BE2C (cell line): ENCODE measurements at places on chromosomes 12 and 14.
A peak's percentile ranks its signal among the peaks of the same experiment; 100 is the strongest.

DNA sequence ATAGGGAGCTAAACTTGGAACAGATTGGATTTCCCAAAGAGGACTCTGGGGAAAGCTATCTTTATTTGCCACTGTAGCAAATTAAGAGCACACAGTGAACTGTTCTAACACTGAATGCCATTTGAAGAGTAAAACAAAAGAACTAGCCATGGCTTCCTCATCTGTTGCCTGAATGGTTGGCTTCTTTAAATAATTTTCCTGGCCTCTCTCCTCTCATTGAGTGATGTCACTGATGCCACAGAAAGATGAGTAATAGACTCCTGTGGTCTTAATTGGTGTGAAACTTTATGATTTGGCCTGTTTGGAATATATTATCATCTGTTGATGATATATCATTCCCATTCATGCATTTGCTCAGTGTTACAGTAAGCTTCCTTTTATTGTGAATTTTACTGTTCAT, 42.5 kb downstream of the WDR20 start:
- no peak for DNase-seq

DNA sequence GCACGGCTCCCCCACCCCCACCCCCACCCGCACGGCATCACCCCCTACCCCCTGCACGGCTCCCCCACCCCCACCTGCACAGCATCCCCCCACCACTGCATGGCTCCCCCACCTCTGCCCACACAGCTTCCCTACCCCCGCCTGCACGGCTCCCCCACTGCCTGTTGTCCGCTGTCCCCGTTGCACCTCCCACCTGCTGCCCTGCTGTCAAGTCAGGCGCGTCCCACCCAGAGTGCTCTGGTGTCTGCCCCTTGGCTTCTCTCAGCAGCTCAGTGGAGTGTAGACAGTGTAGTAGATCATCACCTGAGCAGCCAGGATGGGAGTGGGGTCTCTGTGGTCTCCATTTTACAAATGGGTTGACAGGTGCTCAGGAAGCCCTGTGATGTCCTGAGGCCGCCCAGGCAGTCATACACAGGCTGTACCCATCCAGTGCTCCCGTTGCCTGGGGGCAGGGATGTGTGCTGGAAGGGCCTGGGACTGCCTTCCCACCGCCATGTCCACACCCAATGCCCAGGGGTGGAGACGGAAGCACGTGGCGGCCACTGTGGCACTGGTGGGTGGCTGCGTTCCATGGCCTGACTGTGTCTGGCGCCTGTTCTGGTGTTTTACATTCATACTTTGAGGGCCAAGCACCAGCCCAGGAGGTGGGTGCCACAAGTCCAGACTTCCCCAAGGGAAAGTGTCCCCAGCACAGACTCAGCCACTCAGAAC, 32.5 kb downstream of the PACS2 start:
- DNase-seq, result peak; percentile 14

GRCh38 chr14:64990939-64991338, 4.2 kb downstream of the FNTB start:
- DNase-seq, result no peak

DNA sequence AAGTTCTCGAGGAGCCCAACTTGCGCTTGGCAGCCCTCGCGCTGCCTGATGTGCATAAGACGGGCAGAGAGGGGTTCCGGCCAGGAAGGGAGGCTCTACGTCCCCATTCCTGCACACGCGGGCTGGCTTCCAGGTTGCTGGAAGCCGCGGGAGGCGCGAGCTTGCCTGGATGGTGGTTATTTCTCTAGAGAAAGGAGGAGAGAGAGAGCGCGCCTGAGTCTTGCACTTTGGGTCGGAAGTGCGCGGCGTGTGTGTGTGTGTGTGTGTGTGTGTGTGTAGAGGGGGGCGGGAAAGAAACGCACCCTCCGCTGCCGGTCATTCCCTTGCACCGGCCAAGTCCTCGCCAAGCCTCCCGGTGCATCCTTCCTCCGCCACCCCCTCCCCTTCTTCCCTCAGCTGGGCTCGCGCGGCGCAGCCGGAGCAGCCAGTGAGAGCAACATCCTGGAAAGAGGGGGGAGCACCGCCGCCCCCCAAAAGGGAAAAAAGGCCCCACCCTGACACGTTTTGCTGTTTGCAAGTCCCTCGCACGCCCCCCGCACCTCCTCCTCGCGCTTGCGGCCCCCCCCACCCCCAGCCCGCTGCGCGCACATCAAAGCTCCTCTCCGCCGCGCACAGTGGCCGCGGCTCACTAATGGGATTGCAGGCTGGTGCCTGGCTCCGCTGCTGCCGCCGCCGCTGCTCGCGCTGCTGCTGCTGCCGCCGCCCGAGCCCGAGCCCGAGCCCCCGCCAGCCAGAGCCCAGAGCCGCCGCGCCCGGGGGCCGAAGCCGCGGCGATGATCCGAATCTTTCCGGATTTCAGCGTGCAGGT, 4.4 kb upstream of the NPAS3 start:
- peak; percentile 48 for DNase-seq

DNA sequence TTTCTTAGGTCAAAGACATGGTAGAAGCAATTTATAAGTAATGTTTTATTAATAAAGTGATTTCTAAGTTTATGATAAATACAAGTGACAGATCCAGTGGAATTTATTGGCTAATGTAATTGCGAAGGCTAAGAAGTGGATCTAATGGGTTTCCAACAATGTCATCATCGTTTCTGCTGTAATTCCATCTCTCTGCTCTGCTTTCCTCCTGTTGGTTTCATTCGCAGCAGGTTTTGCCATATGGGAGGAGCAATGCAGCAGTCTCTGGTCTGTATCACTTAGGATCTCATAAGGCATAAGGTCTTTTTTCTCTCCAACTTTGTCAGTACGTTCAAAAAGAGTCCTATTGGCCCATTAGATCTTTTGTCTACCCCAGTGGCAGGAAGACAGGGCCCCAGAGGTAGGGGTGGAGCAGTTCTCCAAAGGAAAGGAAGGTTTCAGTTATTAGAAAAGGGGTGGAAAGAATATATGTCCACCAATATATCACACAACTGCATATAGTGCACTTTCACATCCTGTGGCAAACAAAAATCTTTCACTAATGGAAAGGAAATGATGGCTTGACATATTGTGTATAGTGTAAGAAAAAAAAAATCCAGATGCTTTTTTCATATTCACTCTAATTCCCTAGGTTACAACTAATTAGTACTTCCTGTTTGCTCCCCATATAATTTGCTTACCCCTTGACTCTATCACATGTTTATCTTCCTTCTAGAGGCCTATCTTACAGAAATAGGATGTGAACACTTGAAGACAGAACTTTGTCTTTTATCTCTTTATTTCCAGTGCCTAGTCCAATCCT, 451.3 kb downstream of the ZFP36L1 start:
- DNase-seq, result no peak

DNA sequence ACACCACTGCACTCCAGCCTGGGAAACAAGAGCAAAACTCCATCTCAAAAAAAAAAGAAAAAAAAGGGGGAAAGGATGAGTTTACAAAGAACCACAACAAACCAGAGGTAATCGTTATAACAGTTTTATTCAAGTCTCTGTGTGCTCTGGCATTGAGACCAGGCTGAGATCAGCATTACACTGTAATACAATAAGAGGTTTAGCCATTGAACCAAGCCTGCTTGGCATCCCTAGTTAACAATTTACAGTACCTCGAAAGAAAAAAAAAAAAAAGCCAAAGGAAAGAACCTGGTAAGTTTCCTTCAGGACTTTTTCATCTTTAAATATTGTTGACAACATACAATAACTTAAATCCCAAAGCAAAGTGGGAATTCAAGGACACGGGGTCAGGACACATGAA, 80.7 kb downstream of the TTC9 start:
- DNase-seq, result no peak

DNA sequence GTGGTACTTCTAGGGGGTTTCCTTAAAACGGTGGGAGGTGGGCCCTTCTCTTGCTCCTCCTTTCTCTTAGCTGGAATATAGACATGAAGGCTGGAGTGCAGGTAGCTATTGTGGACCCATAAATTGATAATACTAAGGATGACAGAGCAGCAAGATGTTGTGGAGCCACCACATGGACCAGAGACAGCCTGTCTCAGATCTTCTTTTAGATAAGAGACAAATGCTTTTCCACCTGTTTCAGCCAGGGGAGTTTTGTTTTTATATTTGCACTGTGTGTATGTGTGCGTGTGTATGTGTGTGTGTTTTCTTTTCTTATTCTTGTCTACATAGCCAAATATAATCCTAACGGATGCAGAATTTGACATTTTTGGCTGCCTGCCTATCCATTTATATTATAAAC, 62.9 kb upstream of the HIF1A start:
- no peak for DNase-seq

DNA sequence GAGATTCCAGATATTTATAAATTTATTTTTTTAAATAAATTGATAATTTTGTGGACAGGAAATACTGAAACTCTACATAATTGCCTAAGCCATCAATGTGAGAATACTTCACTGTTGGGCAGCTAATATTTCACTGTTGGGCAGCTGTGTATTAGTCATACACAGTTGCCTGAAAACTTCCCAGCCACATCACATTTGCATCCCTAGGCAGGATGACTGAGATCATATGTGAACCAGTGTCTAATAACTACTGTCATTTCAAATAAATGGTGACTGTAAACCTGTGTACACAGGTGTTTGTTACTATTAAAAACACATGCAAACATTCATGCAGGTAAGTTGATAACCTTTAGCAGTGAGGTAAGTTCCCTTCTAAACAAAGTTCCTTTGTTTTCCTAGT, 43.9 kb downstream of the TMTC3 start:
- no peak for DNase-seq

DNA sequence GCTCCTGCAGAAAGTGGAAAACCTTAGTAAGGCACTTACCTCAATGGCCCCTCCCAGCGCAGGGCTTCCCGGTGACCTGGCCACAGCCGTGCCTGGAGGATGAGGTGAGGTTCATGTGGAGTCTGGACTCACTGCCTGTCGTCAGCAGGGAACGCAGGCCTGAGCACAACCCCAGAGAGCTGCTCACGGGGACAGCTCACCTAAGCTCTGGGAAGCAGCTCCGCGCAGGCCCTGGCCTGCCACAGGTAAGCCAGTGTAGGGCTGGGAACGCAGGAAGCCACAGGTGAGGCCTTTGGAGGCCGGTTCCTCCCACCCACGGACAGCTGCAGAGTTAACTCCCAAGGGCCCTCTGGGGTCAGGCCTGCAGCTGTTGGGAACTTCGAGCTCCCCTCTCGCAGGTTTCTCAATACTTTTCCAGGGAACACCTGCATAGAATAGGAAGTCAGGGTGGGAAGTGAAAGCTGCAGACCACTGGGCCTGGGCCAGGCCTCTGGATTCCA, 32.7 kb downstream of the ANAPC7 start:
- no peak for DNase-seq

- DNase-seq, result no peak
Observed at GRCh38 chr12:52587563-52587962, 13.7 kb downstream of the KRT72 start.

DNA sequence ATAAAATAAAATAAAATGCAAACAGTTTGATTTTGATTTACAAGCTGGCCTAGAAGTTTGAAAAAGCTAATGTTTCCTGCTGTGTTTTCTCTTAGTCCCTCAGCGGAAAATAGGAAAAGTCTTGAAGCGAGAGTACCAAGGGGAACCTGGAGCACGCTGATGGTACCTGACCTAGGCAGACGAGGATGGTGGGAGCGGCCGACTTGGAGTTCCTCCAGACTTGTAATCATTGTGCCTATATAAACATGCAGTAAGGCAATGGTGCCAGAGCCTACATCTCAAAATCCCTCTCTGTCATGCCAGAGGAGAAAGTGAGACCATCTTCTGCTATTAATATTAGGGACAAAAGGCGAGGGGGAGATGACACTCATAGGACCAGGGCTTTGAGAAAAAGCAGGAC, 371.7 kb downstream of the TMEM132D start:
- DNase-seq, result no peak

DNA sequence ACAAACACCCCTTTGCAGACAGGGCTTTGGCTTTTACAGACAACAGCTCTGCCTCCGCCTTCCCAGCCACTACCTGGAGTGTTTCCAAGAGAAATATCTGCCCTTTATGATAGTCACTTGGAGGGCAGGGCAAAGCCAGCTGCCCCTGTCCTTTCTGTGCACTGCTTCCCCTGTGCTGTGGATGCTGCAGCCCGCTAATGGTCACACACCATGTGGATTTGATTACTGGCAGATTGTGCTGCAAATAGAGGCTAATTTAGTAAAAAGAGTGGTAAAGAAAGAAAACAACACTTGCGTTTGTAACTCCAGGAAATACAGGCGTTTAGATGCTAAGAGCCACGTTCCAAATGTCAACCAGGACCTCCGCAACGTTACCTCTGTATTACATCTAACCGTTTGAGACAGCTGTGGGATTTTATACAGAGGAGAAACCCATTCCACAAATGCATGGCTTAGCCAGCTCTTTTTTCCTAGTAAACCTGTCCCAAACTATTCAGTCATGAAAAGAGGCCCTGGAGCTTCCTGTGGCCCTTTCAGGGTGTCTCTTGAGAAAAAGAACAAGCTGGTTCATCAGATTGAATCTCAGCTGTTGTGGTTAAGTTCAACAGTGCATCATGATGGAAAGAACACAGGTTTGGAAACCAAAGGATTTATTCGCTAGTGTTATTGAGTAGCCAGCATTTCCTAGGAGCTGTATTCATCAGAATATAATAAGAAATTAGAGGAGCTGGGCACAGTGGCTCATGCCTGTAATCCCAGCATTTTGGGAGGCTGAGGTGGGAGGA, 30.1 kb upstream of the PWP1 start:
- DNase-seq, result peak; percentile 55

- DNase-seq, result no peak
Observed at GRCh38 chr12:94169966-94170689, 21.8 kb downstream of the PLXNC1 start.

DNA sequence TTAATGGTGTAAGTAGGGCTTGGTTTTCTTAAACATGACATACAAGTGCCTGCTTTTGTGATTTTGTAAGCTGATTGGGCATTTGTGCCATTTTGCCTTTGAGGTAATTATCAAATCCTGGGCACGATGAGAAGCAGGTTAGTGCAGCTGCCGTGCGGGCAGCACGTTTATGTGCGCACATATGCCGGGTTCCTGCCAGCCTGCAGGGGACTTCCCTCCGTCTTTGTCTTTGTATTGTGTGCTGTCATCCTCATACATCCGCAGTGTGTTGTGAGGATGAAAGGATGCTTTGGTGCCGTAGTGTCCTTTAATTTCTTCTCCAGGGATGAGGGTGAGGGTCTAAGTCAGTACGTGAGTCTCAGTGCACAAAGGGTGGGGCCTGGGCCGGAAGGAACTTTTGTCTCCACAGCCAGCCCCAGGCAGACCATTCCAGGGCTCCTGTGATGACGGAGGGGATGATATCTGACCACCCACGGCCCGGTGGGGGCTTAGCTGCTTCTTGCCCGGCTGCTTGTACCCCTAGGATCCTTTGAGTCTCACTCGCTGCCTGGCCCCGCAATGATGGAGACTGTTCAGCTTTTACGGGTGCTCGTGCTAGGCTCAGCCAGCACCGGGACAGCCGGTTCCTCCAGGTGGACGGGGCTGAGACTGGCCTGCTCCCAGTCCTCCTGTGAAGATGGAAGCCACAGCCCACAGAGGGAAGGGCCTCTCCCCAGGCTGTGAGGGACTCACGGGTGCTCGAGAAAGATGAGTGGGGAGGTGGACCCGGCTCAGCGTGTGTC, 54.6 kb downstream of the ADGRD1 start:
- DNase-seq, result no peak

GRCh38 chr12:56633468-56634241, 3.5 kb upstream of the BAZ2A start:
- no peak for DNase-seq

- no peak for DNase-seq
Observed at GRCh38 chr12:2539938-2540337, 254.8 kb upstream of the FKBP4 start.
